HFFc6 (cell line): ENCODE measurements at places on chromosomes 12 and 14. TPM values are rescaled to one million over a fixed set of nuclear protein-coding genes. Genes with fewer than 3 reads are reported as not detected.

Gene MIPOL1
- total RNA-seq: 4.5 to 6.8 TPM (median 5.0 TPM) in 3 replicates

Gene C12orf54
- not detected in 2 replicates for total RNA-seq

Gene TAS2R13
- total RNA-seq: 0.13 to 0.23 TPM (median 0.18 TPM) in 3 replicates

Gene TSPAN19
- not detected in 3 replicates for total RNA-seq

GRCh38 chr12:71840231-71840847, 780 bp downstream of the TBC1D15 start:
- DNase-seq: peak; percentile 71
- peaks cover 3% of the 10 kb centered on the region; the same call in 1 of the 2 replicates for H3K27me3 ChIP-seq
- H3K4me3 ChIP-seq: peak overlapping the region; percentile 99
- H3K27ac ChIP-seq: peak overlapping the region; percentile 99

DNA sequence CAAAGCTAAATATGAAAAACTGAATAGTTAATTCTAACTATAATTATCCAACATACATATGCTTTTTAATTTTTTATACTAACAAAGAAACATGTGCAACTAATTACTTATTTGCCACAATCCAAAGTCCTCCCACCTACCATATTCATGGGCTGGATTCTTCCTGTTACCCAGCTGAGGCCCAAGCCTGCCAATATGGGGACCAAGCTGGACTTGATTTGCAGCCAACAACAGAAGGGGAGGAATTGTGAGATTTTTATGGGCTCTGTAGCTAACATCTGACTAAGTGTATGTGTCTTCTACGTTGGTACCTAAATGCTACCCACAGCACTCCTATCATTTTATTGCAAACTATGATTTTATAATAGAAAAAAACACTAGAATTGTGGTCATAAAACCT, 13.1 kb upstream of the ANKS1B start:
- H3K4me1 ChIP-seq: no peaks in the 10 kb centered on the region
- H3K4me3 ChIP-seq: no peak overlapping the region
- no peaks in the 10 kb centered on the region for H3K36me3 ChIP-seq
- H3K27ac ChIP-seq: no peak overlapping the region
- DNase-seq: no peak

GRCh38 chr14:44109036-44109435, 398.0 kb downstream of the FSCB start:
- no peaks in the 10 kb centered on the region for H3K4me1 ChIP-seq
- no peak overlapping the region for H3K27ac ChIP-seq
- H3K27me3 ChIP-seq: peaks cover 1% of the 10 kb centered on the region
- no peaks in the 10 kb centered on the region; the same call in 1 of the 2 replicates for H3K36me3 ChIP-seq
- DNase-seq: no peak

DNA sequence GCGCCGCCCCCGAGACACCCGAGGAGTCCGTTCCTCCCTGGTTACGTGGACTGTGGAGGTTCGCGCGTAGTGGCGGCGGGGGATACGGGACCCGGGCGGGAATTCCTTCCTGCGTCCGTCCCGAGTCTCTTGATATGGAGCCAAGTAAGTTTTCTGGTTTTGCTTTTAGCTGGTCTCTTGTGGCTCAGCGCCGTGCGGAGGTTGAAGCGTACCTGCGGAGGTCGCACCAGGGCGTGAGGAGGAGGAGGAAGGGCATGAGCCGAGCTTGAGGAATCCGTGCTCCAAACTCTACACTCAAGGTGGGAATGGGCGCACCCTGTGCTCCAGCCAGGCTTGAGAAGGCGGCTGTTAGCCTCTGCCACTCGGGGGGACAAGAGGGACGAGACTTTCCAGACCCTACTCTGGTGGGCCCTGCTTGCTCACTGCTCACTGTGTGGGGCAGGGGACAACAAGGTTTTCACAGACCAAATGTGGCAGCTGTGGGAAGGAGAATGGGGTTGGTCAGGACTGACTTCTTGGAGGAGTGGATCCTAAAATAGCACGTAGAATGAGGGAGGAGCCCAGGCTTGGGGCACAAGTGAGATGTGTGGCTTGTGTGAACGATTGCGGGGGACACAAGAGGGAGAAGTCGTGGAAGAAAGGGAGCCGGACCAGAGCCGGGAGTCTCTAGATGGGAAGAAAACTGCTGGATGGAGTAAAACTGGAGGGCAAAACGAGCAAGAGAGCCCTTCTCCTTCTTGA, 577 bp downstream of the ATG101 start:
- peaks cover 75% of the 10 kb centered on the region for H3K4me1 ChIP-seq
- H3K27me3 ChIP-seq: no peaks in the 10 kb centered on the region

GRCh38 chr12:4172999-4173398, 100.6 kb upstream of the CCND2 start:
- H3K27ac ChIP-seq: no peak overlapping the region
- peak; percentile 39 for DNase-seq
- H3K36me3 ChIP-seq: no peaks in the 10 kb centered on the region; the same call in 1 of the 2 replicates
- H3K27me3 ChIP-seq: peaks cover 10% of the 10 kb centered on the region
- H3K4me1 ChIP-seq: peaks cover 11% of the 10 kb centered on the region; the same call in 1 of the 2 replicates

DNA sequence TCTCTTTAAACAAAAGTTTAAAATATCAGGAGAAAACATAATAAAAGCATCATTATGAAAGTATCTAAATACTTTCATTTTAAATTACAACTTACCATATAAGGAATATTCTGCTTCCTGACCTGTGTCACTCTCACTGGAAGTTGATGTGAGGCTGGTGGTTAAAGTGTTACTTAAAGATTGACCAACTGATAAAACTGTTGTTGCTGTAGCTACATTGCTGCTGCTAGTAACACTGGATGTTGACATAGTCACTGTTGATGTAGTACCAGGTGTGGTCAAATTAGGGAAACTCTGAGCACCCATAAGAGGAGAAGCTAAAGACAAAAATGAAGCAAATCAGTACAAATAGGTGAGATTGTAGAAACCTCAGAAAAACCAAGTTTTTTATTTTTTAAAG, 79.9 kb downstream of the HECTD1 start:
- no peaks in the 10 kb centered on the region for H3K27me3 ChIP-seq
- H3K27ac ChIP-seq: peak overlapping the region; percentile 35; the same call in 1 of the 2 replicates
- peaks cover 22% of the 10 kb centered on the region for H3K36me3 ChIP-seq
- H3K4me1 ChIP-seq: no peaks in the 10 kb centered on the region
- DNase-seq: no peak
- H3K4me3 ChIP-seq: no peak overlapping the region

- DNase-seq: no peak
- peaks cover 96% of the 10 kb centered on the region for H3K4me1 ChIP-seq
- peaks cover 77% of the 10 kb centered on the region for H3K36me3 ChIP-seq
- H3K27me3 ChIP-seq: no peaks in the 10 kb centered on the region; the same call in 1 of the 2 replicates
- peak overlapping the region; percentile 72 for H3K27ac ChIP-seq
These were observed 4.5 kb downstream of the DDX47 start for GRCh38 chr12:12817616-12818015.

GRCh38 chr12:14403711-14404196, 38.3 kb downstream of the ATF7IP start:
- peak overlapping the region; percentile 38; the same call in 1 of the 2 replicates for H3K4me3 ChIP-seq
- peaks cover 6% of the 10 kb centered on the region; the same call in 1 of the 2 replicates for H3K36me3 ChIP-seq
- peak overlapping the region; percentile 85 for H3K27ac ChIP-seq
- peak; percentile 75 for DNase-seq

GRCh38 chr12:65586796-65587195, 237.5 kb upstream of the HMGA2 start:
- no peaks in the 10 kb centered on the region for H3K27me3 ChIP-seq
- H3K4me3 ChIP-seq: no peak overlapping the region
- H3K27ac ChIP-seq: no peak overlapping the region
- DNase-seq: peak; percentile 15

- DNase-seq: no peak
- H3K4me1 ChIP-seq: peaks cover 7% of the 10 kb centered on the region
These were observed 118.0 kb downstream of the TBX5 start for GRCh38 chr12:114287821-114288525.

GRCh38 chr14:24518851-24519250, 10.8 kb upstream of the CMA1 start:
- no peaks in the 10 kb centered on the region for H3K36me3 ChIP-seq
- H3K27ac ChIP-seq: no peak overlapping the region
- peaks cover 2% of the 10 kb centered on the region; the same call in 1 of the 2 replicates for H3K27me3 ChIP-seq

- H3K36me3 ChIP-seq: no peaks in the 10 kb centered on the region; the same call in 1 of the 2 replicates
- H3K27me3 ChIP-seq: peaks cover 4% of the 10 kb centered on the region; the same call in 1 of the 2 replicates
- no peak for DNase-seq
- no peak overlapping the region for H3K4me3 ChIP-seq
- H3K27ac ChIP-seq: peak overlapping the region; percentile 5; the same call in 1 of the 2 replicates
These were observed 121.3 kb upstream of the MAX start for GRCh38 chr14:65223636-65224035.
